ENCODE measurements at places on chromosomes 16 and 17. TPM values are rescaled to one million over a fixed set of nuclear protein-coding genes. Genes with fewer than 3 reads are reported as not detected.

The TEPSIN gene
- 32.2 TPM for total RNA-seq

GRCh38 chr16:75627851-75628250, 4.8 kb upstream of the ADAT1 start:
- peak overlapping the region; percentile 82 for H3K27ac ChIP-seq
- no peak for DNase-seq

GRCh38 chr17:59366040-59366757, 34.7 kb downstream of the YPEL2 start:
- peaks cover 76% of the 10 kb centered on the region for H3K4me1 ChIP-seq
- DNase-seq = no peak
- no peaks in the 10 kb centered on the region for H3K36me3 ChIP-seq
- peak overlapping the region; percentile 35 for H3K4me3 ChIP-seq
- peak overlapping the region; percentile 75 for H3K27ac ChIP-seq

GRCh38 chr16:49637933-49638672, 217.8 kb downstream of the ZNF423 start:
- no peak overlapping the region for H3K4me3 ChIP-seq
- H3K4me1 ChIP-seq = no peaks in the 10 kb centered on the region

GRCh38 chr16:28610595-28611191, 849 bp upstream of the SULT1A1 start:
- no peaks in the 10 kb centered on the region for H3K27me3 ChIP-seq
- H3K4me3 ChIP-seq = no peak overlapping the region
- peaks cover 2% of the 10 kb centered on the region for H3K36me3 ChIP-seq

- no peak for DNase-seq
Measured at GRCh38 chr16:57036945-57037344, 47.6 kb downstream of the NLRC5 start.

The CCL7 gene
- total RNA-seq = not detected

DNA sequence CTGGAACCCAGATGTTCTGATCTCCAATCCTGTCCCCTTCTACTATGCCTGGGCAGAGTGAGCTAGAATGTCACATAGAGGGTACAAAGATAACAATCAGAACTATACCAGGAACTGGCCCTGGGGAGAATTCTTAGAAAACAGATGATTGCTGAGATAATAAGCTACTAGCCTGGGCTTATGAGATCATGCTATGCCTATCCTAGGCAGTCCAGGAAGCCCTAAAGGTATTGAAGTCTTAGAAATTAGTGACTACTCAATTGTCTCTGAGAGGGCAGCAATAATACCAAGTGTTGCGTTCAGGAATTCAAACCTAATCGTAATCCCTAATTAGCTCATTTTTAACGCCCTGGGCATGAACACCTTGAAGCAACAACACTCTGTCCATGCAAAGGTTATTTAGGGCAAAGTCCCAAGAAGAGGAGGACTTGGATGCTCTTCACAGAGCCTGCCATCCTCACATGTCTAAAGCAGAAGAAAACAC, 77.1 kb downstream of the MMD start:
- H3K36me3 ChIP-seq = no peaks in the 10 kb centered on the region
- H3K4me1 ChIP-seq = peaks cover 35% of the 10 kb centered on the region
- DNase-seq = peak; percentile 53
- H3K4me3 ChIP-seq = no peak overlapping the region
- H3K27me3 ChIP-seq = peaks cover 10% of the 10 kb centered on the region
- H3K27ac ChIP-seq = peak overlapping the region; percentile 5

DNA sequence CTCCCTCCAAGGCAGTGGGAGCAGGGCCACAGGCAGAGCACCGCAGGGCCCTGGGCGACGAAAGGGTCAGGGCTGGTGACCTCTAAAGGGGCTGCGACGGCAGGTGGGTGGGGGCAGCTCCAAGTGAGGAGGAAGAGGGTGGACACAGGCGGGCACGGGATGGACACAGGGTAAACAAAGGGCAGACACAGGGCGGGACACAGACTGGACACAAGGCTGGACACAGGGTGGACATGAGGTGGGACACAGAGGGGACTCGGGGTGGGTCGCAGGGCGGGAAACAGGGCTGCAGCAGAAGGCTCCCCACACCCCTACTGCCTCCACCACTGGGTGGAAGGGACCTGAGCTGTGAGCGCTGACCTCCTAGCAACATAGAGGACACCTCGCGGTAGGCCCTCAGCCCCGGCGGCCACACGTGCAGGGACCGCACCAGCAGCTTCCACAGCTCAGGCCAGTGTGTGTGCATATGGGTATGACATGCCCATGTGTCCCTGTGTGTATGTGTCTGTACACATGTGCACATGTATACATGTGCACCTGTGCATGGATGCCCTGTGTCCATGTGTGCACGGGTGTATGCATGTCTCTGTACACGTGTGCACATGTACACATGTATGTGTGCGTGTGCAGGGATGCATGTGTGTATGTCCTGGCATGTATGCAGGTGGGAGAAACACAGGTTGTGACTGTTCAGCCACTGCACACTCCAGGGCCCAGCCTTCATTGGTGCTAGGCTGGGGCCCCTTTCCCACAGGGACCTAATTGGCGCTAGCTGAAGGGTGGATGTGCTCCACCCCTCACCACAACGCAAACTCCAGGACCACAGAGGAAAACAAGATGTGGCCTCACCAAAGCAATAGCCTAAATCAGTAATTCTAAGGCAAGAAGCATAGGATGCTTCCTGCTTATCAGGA, 7.6 kb downstream of the LMF1 start:
- H3K27me3 ChIP-seq = no peaks in the 10 kb centered on the region
- DNase-seq = no peak
- peaks cover 15% of the 10 kb centered on the region for H3K36me3 ChIP-seq
- peak overlapping the region; percentile 41 for H3K4me3 ChIP-seq
- peaks cover 16% of the 10 kb centered on the region for H3K4me1 ChIP-seq
- peak overlapping the region; percentile 44 for H3K27ac ChIP-seq

DNA sequence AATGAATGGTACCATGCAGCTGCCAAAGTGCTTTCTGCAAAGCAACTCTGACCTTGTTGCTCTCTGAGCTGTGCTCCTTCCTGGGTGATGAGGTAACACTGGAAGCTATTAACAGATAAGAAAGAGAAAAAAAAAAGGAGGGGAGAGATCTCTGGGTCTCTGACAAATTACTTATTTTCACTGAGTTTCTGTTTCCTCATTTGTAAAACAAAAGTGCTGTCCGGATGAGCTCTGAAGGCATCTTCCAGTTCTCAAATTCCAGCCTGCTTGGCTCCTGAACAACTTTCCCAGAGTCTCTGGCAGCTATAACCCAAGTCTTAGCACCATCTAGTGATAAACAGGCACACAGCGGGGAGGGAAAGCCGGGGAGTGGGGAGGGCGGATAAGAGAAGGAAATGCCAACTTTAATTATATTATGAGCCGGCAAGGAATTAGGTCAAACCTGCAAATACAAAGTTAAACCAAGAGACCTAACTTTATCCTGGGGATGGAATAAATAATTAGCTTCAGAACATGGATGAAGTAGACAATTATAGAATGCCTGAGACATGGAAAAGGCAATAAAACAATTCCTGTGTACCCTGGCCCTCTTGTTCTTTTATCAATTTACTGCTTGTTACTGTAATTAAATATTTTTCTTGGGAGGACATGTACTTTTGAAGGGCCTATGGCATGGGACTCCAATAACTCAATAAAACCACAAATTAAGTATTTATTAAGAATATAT, 61.3 kb upstream of the KIFC3 start:
- H3K36me3 ChIP-seq = no peaks in the 10 kb centered on the region
- DNase-seq = no peak
- peaks cover 12% of the 10 kb centered on the region for H3K27me3 ChIP-seq
